T-helper 1 cell (primary cell): ENCODE measurements at places on chromosomes 2 and 18.

DNA sequence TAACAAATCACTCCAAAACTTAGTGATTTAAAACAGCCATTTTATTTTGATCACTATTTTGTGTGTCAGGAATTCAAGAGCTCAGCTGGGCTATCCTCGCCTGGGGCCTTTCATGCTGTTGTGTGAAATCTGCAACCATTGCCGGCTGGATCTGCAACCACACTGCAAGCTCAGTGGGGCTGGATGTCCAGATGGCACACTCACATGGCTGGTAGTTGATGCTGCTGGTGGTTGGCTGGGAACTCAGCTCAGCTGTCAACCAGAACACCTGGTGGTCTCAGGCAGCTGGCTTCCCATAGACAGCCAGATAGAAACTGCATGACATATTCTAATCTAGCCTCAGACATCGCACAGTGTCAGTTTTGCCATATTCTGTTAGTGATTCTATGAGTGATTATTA lies 30.6 kb upstream of the AP1S3 start:
- DNase-seq = no peak

GRCh38 chr2:240780023-240780700 lies 39.9 kb downstream of the KIF1A start:
- DNase-seq = no peak

DNA sequence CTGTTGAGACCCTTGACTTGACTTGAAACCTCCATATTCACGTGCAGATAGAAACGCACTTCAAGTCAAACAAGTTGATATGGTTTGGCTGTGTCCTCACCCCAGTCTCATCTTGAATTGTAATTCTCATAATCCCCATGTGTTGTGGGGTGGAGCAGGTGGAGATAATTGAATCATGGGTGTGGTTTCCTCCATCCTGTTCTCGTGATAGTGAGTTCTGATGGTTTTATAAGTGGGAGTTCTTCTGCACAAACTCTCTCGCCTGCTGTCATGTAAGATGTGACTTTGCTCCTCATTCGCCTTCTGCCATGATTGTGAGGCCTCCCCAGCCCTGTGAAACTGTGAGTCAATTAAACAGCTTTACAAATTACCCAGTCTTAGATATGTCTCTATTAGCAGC lies 21.4 kb downstream of the SLC3A1 start:
- DNase-seq = no peak

DNA sequence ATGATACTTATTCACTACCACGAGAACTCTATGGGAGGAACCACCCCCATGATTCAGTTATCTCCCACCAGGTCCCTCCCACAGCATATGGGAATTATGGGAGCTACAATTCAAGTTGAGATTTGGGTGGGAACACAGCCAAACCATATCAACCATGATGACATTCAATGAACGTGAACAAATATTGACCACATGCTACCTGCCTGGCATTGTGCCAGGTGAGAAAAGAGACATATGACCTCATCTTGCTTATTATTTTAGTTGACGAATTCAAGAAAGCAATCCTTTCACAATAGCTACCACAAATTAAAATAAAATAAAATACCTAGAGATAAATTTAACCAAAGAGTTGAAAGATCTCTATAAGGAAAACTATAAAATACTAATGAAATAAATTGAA lies 286.5 kb upstream of the CRIM1 start:
- DNase-seq = no peak

- DNase-seq = no peak
These were observed 80.3 kb downstream of the SPOPL start for GRCh38 chr2:138581909-138582308.

DNA sequence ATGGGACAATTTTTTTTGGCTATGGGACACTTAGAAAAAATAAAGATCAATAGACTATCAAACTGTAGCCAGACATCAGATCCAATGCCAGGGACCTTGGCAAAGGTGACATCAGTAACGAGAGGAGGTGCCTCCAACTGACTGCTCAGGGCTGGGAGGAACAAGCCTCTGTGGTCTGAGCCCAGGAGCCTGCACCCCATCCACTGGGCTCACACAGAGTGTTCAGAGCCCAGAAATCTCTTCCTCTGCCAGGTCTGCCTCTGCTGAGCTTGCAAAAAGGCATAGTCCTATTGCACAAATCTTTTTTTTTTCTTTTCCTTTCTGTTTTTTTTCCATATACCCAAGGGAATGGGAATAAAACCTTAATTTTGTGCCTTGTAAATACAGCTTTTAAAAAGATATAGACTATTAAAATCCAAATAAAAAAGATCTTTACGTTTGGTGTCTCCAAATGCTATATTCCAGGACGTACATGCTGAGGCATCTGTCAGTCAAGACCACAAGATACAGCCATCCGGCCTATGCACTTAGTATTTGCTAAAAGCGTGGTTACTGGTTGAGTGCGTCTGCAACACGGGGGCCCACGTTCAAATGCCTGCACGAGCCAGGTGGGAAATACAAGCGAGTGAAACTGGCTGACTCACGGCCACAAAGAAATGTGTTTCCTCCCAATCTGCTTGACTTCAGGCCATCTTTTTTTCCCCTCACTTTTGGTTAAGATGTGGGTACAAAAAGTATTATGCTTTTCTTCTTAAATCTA lies 7.8 kb upstream of the ARHGAP25 start:
- peak; percentile 31 for DNase-seq

DNA sequence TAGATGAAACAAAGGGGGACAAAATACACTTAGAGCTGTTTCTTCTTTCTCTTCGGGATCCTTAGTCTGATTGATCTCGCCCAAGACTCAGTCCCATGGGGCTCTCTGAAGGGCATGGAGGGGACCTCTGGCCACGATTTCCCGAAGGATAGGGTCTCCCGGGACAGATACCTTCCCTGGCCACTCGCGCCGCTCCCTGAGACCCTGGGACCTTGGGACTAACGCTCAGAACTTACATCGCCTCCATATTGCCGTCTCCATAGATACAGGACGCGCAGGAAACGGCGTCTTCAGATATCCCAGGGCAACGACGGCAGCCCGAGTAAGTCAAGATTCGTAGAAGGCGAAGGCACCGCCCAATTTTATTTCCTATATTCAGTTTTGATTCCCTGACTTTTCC lies at the start of gene CFAP65:
CFAP65 (minus strand) TSS at position 265 of the 400 bp plus-strand sequence. CDS start 2,468 bp downstream, outside the sequence.
- no peak for DNase-seq

GRCh38 chr2:20172273-20173055 lies 52.5 kb downstream of the SDC1 start:
- no peak for DNase-seq

- DNase-seq = no peak
These were observed 124.2 kb downstream of the NFATC1 start for GRCh38 chr18:79519751-79520477.

GRCh38 chr2:197926673-197927072 lies 122.3 kb downstream of the PLCL1 start:
- DNase-seq = no peak

DNA sequence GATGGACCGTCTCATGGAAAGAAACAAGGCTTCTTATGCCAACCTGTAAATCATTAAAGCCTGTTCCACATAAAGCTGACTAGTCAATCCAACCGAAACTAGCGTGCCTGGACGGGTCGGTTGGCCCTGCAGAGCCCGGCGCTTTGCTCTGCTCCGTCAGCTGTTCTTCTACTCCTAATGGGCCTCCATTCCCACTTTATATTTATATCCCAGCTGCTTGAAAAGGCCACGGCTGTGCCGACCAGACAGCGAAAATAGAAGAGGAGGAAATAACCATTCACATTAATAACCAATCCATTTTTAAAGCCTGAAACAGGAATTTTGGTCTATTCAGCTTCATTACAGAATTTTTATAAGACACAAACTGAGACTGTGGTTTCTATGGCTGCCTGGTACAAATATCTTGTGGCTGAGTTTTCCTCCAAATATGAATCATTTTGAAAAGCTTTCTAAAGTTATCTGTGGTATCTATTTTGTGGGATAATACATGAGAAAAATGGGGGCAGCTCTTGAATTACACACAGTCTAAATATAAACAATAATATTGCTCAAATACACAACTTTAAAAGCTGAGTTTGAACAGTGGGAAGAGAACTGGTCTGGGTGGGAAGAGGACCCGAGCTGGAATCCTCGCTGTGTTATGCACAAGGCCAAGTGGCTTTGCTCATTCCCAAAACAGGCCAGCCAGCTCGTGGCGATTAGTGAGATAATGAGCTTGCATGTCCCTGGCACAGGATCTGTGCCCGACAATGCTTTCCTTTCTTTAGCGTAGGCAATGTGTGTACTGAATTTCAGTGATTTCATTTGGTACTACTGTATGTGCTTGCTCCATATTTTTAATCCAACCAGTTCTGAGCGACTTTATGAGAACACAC lies 10.5 kb upstream of the FAM124B start:
- DNase-seq = no peak

GRCh38 chr2:70141212-70141901 lies 49.5 kb downstream of the C2orf42 start:
- DNase-seq = peak; percentile 81

DNA sequence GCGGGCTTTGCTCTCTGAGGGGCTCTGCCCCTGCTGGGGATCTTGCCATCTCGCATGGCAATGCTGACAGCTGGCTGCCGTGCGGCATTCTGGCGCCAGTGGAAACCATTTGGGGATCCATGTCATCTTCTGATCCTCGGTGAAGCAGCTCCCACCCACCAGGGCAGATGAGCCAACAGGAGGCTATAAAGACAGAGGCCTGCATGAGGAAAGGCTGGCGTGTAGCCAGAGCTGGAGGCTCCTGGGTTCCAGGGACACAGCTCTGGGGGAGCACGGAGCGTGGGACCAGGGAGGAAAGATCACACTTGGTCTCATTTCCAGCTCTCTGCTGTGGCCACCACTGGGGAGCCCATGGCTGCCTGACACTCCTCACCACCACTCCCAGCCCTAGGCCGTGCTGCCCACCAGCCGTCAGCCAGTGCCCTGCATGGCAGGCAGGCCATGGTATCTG lies 145.8 kb downstream of the ZFP36L2 start:
- DNase-seq = no peak
